HT1080 (cell line): ENCODE measurements at places on chromosomes 1 and 21.

DNA sequence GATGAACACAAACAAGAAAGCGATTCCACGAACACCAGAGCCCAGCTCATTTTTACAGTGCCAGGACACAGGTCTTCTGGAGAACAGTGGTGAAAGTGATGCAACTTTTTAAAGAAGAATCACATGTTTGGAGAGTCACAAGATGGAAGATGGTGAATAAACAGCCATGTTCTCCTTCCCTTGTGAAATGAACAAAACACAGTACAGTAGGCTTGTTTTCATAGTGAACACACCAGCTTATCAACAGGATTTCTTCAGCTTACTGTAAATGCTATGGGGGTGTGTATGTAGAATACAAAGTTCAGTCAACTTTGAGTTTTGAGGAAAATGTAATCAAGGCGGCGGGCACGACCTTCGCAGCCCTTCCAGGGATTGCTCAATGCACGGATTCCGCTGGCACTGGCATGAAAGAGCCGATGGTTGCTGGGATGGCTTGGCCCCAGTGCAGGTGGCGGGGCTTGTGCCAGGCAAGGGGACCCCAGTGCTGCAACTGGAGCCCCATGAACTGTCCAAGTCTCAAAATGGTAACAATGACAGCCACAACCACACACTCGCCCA, 9.7 kb downstream of the TMPRSS3 start:
- no peak for DNase-seq

DNA sequence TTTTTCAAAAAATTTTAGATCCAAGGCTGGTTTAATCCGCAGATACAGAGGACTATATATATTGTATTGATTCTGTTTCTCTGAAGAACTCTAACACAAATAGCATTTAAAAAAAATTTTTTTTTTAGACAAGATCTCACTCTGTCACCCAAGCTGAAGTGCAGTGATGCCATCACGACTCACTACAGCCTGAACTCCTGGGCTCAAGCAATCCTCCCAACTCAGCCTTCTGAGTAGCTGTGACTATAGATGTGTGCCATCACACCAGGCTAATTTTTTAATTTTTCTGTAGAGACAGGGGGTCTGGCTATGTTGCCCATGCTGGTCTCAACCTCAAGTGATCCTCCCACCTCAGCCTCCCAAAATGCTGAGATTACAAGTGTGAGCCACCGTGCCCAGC, 3.0 kb downstream of the ANKRD45 start:
- peak; percentile 58 for DNase-seq

GRCh38 chr1:33396188-33397124, 34.4 kb downstream of the PHC2 start:
- no peak for DNase-seq

DNA sequence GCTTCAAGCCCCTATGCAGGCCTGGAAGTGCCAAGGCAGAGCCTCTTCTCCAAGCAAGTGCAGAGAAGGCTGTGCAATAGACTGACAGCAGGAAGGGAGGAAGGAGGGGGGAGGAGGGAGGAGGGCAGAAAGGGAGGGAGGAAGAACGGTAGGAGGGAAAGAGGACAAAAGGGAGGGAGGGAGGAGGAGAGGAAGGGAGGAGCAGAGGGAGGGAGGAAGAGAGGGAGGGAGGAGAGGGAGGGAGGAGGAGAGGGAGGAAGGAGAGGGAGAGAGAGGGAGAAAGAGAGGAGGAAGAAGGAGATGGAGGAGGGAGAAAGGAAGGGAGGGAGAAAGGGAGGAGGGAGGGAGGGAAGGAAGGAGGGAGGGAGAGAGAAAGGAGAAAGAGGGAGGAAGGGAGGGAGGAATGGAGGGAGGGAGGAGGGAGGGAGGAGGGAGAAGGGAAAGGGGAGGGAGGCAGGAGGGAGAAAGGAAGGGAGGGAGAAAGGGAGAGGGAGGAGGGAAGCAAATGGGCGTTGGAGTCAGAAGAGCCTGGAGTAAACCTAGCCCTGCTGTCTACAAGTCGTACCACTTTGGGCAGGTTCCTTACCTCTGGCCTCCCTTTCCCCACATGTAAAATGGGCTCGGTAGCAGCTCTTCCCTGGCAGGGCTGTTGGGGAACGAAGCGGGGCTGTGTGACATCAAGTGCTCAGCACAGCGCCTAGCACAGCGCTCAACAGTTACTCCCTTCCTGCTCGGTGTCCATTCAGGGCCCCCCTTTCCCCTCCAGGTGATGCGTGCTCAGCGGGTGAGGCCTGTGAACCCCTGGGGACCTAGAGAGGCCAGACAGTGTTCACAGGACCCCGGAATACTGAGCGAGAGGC, 244.6 kb downstream of the NPHP4 start:
- DNase-seq: no peak

DNA sequence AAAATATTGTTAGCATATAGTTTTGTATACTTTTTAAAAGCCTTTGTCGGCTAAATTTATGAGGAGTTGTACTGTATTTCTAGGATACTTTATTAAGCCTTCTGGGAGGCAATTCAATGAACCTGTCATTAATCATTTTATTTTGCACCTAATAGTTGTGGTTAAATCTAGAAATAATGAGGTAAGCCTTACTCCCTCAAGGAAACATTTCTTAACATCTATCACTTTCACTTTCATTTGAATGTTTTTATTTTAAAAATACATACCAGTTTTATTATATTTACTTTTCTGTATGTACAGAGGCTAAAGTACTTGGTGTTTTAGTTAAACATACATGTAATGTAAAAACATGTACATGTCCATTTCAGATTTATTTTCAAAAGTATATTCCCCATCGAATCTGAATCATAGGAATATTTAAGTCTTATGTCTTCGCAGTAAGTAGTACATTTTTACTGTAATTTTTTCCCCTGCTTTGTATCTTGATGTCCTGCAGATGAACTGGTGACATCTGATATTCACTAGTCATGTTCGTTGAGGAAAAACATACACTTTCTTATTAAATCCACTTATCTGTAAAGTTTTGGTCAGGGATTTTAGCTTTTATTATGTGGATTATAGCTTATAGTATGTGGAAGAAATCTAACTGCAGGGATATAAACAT, 82.8 kb downstream of the DISP1 start:
- DNase-seq: no peak

DNA sequence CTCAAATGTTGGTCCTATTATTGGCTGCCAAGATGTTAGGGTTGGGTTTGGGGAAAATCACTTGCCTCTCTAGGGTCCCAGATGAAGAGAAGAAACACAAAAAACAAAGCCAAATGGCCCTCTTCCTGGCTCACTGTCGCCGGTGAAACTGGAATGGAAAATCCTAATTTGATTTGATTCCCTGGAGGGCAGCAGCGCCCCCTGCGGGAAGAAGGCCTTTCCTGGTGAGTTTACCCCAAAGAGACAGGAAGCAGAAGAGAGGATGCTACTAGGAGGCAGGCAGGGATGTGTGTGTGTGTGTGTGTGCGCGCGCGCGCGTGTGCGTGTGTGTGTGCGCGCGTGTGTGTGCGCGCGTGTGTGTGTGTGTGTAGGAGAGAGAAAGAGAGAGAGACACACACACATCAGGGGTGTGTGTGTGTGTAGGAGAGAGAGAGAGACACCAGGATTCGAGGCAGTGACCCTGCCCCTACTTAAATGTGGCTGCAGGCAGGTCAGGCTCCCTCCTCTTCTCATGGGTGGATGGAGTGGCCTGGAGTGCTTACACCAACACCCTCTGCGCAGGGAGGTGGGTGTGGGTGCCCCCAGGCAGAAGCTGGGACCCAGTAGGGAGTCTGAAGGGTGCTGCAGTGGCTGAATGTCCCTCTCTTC, 3.1 kb upstream of the SELENON start:
- DNase-seq: peak; percentile 67

GRCh38 chr1:221440658-221441057, 301.2 kb downstream of the DUSP10 start:
- DNase-seq: no peak

DNA sequence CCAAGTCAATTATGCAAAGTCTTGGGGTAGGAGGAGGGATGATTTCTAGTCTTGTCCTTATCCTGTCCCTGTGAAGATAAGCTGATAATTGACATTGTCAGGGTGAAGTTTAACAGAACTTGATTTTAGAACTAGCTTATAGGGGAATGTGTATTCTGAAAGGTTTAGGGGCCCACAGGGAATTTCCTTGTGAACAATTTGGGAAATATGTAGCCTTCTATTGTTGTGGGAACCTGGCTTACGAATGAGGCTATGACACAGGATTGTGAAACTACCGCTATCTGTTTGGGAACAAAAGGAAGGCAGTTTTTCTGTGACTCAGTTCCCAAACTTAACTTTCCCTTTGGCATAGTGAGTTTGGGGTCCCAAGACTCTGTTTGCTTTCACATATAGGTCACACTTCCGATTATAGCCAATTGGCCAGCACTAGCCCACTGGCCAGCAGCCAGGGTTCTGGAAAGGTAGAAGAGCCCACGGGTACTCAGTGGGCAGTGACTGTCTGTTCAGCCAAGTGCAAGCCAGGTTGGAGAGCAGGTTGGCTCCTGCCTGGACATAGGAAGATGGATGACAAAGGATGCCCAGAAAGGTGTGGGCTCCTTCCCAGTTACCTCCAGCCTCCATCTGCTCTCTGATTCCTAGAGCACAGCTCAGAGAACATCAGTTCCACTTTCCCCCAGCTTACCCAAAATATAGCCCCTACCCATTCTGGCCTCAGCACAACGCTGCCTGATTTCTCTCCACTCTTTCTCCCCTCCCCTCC, 35.5 kb downstream of the H3-3A start:
- DNase-seq: peak; percentile 65

DNA sequence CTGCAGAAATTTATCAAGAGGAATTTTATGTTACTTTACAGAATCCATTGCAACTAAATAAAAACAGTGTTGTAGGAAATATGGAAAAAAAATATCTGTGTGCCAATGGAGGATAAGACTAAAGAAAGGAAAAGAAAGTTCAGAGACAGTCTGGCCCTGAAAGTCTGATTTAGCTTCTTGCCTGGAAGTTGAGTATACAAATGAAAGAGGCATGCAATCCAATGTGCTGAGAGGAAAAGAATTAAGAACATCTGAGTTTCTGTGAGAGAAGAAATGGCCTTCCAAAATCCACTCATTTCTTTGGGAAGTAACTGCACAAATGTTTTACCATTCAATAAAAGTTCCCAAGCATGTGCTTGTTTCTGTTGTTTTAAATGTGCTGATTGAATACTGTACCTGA, 65.1 kb downstream of the LHX9 start:
- no peak for DNase-seq

DNA sequence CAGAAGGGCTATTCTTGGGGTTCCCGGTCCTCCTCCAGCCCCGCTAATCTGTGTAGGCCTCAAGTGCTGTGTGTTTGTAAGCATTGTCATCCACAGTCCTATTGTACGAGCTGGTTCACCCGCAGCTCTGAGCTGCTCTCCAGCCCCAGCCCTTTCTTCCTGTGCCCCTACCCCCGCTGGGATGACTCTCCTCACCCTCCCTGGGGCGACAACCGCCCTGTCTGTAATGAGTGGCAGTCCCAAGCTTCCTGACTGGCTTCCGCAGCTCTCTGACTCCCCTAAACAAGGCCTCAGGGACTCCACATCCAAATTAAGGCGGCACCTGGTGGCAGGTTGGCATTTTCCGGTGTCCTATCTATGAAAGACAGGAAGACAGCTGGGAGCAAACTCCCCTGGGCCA, 45.8 kb downstream of the TFF3 start:
- no peak for DNase-seq

- DNase-seq: no peak
These were observed 22.7 kb downstream of the WDTC1 start for GRCh38 chr1:27257155-27257554.

DNA sequence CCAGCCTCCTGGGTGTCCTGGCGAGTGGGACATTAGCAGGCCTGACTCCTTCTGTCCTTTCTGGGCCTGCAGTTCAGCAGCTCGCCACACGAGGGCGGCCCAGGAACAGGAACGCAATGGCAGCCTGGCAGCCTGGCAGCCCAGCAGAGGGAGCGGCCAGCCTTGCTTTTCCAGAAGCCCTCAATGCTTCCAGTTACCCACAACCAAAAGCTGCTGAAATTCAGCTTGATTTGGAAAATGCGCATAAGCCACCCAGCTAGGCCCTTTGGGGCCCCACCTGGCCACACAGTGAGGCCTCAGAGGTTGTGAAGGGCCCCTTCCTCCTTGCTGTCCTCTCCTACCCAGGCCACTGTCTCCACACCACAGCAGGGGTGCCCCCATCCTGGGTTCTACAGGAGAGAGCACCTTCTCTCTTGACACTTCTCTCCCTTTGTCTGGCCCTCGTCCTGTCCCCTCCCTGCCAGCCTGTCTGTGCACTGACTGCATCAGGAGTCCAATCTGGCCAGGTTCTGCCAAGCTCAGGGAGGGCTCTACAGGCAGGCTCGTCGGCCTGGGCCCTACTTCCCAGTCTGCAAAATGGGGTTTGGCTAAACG, 103.4 kb upstream of the VAMP3 start:
- peak; percentile 75 for DNase-seq

- no peak for DNase-seq
These were observed 6.2 kb downstream of the DNALI1 start for GRCh38 chr1:37562984-37563383.

DNA sequence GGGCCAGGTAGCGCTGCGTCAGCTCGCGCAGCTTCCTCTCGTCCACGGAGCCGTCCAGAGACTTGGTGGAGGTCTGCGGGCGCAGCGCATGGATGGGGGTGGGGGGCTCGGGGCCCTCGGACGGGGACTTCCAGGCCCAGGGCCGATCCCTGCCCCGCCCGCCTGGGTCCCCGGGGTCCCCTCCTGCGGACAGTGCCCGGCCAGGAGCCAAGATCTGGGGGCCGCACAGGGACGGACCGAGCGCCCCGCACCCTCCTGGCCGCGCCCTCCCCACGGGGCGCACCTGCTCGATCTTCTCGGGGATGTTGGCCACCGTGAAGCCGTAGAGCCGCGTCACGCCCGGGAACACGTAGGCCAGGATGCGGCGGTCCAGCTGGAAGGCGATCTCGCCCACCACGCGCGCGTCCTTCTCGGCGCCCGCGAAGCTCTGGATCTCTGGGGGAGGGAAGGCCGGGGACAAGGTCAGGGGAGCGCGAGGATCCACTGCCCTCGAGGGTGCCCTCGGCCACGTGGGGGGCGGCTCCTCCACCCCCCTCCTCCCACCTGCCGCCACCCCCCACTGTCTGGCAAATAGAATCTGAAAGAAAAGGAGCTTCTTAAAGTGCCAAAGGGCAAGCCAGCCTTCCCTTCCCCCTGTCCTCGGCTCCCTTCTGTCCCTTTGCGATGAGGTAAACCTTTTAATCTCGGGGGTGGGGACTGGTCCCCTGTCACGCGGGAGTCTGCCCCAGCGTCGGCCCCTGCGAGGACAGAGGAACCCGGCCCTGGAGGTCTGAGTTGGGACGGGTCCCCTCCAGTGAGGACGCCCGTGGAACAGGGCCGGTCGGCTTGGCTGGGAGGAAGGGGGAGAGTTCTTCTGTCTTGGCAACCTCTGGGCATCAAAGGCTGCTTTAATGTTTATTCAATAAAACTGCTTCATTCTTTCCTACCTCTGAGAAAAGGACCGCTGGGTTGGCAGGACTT, 6.5 kb upstream of the FTCD start:
- no peak for DNase-seq

- no peak for DNase-seq
These were observed 47.6 kb downstream of the SERTAD4 start for GRCh38 chr1:210280221-210280620.

- peak; percentile 3 for DNase-seq
These were observed 43.2 kb downstream of the GDAP2 start for GRCh38 chr1:117886101-117886795.

GRCh38 chr1:220810963-220811362, 24.2 kb downstream of the MTARC1 start:
- no peak for DNase-seq
